Stimulated activated CD8-positive, alpha-beta memory T cell treated with anti-CD3 and anti-CD28 coated beads, Interleukin-7, amount 100 ng/mL, for 1 hour (primary cell): ENCODE measurements at places on chromosomes 16 and 17.

- DNase-seq = no peak
Measured at GRCh38 chr16:50694206-50694605, 800 bp downstream of the NOD2 start.

DNA sequence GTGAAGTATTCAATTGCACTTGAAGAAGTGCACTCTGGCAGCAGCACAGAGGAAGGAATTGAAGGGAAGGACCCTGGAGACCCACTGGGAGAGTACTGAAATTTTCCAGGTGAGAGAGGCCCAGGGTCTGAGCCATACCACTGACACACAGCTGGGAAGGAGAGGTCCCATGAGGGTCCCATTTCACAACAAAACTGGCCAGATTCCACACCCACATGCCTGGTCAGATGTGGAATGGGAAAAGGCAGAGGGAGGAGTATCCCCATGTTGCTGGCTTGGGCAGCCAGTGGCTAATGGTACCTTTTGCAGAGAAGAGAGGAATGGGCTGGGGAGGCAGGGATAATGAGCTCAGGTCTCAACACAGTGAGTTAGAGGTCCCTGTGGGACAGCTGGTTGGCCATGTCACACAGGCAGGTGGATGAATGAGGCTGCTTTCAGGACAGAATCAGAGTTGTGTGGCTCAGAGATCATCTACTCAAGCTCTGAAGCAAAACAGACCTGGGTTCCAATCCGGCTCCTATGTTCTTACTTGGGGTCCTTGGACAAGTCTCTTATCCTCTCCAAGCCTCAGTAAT is 26.2 kb upstream of the NGFR start:
- DNase-seq = no peak

DNA sequence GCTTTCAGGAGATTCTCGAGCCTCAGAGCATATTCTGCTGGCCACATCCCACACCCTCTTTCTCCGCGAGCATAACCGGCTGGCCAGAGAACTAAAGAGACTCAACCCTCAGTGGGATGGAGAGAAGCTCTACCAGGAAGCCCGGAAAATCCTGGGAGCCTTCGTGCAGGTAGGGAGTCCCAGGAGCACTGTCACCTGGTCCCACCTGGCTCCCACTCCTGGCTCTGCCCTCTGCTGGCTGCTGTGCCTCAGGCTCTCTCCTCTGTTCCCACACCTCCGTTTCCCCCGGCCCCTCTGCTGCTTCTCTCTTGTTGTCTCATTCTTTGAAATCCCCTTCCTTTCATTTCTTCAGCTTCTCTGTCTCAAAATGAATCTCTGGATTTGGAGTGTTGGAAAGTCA is 16.4 kb downstream of the LPO start:
- DNase-seq = no peak

- DNase-seq = no peak
Measured at GRCh38 chr16:53156516-53156915, 101.7 kb downstream of the CHD9 start.

DNA sequence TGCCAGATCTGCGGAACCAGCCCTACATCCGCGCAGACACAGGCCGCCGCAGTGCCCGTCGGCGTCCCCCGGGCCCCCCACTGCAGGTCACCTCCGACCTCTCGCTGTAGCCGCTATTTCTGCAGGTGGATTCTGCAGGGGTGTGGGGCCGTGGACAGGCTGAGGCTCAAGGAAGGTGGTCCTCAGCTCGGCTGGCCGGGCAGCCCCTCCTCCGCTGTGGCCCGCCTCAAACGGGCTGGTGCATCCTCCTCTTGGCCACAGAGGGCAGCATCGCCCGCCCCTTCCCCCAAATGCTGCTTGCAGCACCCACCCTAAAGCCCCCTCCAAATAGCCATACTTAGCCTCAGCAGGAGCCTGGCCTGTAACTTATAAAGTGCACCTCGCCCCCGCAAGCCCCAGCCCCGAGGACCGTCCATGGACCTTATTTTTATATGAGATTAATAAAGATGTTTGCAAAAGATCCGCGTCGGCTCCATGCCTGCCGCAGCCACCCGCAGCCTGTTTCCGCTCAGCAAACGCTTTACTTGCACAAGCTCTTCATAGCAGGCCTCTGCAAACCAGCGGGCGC is 14.9 kb downstream of the SPATA32 start:
- no peak for DNase-seq
